ENCODE measurements at places on chromosomes 12 and 14.

DNA sequence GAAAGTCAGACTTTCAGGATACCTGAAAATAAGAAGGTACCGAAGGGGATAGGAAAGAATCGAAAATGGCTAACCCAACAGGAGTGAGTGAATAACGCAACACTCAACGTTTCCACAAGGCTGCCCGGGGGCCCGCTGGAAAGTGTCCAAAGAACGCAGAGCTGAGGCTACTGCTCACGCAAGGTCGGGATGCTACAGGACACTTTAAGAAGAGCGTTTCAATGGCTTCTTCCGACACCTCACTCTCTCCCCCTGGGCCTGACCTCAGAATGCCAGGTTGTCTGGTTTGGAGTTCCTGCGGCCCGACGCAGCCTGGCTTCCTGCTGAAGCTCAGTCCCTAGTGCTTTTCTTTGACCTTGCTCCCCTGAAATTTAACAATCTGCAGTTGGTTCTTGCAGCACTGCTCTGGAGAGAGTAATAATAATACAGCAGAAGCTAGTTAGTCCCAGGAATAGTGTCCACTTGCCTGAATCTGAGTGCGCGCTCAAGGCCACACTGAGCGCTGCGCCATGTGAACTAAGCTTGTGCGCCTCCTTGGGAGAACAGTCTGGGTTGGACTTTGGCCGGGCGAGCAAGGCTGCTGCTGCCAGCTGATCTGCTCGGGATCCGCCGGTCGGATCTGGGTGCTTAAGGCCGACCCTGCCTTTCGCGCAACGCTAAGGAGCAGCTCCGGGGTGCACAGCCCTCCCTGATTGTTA, 2.0 kb upstream of the ALX1 start:
- no peak for DNase-seq

- no peak for DNase-seq
Observed at GRCh38 chr14:73795466-73795865, 56.2 kb upstream of the PTGR2 start.

DNA sequence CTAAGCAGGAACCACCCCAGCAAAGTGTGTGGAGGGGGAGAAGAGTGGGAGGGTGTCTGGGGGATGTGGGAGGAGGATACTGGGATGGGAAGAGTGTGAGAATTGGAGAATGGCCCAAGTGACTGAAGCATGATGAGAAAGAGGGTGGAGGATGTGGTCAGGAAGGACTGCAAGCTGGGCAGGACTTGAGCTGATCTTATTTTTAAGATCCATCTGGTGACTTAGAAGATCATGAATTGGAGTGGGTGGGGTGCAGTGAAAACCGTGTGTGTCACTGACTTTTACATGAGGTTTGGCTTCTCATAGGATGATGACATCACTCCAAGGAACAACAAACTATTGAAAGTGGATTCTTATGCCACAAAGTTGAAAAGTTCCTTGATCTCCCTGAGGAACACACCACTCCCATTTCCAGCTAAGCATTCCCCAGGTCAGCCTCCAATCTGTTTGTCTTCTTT, 287.5 kb downstream of the GALC start:
- no peak for DNase-seq

GRCh38 chr14:64324461-64324860, 30.3 kb upstream of the ESR2 start:
- DNase-seq = no peak

GRCh38 chr14:101624536-101624935, 63.2 kb downstream of the DIO3 start:
- no peak for DNase-seq

- DNase-seq = no peak
Observed at GRCh38 chr14:101877766-101878165, 86.6 kb upstream of the DYNC1H1 start.

DNA sequence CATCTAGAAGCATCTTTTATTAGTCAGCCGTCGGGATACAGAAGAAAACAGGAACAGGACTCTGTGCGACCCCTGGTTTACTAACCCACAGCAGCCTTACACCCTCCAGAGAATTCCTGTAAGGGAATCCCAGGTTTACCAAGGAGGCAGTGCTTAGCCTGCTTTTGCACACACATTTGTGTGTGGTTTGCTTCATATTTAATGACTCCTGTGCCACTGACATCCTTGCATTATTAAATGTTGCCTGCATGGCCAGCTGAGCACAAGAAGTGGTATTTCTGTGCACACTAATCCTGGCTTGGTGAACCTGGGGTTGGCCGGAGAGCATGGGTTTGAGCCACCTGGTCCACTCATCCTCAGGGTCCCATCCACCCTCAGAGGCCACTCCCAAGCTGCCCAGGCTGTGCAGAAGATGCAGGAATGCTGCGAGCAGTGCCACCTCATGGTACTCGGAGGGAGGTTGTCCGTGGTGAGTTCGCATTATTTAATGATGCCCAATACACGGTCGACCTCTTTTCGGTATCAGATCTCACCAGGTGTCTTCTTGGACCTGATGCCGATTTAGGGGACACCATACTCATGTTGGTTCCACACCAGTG, 152.4 kb upstream of the RTL1 start:
- DNase-seq = no peak

- no peak for DNase-seq
Observed at GRCh38 chr12:229441-230191, 15.7 kb upstream of the SLC6A12 start.

DNA sequence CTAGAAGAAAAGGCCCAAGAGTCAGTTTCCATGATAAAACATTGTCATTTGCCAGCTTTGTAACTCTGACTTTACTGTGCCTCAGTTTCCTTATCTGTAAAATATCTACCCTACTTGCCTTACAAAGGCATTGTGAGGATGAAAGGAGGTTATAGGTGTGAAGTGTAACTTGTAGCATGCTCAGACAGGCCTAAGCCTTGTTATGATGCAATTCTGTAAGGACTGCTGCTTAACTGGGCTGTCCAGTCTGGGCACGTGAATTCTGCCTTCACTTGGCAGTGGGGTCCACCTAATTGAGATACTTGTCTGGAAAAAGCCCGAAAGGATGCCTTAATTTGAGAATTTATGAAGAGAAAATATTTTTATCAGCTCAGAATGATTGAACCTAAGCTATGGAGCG, 114.5 kb upstream of the DYRK2 start:
- no peak for DNase-seq

DNA sequence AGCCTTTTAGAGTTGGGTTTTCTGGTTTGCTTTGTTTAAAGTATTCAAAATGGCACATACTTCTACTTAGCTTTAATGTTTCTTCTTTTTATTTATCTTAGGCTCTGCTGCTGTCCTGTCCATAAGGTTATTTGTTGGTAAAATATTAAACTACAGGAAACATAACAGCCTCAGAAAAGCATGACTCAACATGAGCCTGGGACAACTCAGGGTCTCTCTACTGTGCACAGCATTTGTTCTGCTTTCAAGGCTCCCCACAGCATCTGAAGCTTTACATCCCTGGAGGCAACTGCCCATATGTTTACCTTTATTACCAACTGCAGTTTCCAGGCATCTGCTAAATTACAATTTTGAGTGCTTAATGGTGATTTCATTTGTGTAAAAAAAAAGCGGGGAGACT, 954.2 kb upstream of the FBXO33 start:
- no peak for DNase-seq

DNA sequence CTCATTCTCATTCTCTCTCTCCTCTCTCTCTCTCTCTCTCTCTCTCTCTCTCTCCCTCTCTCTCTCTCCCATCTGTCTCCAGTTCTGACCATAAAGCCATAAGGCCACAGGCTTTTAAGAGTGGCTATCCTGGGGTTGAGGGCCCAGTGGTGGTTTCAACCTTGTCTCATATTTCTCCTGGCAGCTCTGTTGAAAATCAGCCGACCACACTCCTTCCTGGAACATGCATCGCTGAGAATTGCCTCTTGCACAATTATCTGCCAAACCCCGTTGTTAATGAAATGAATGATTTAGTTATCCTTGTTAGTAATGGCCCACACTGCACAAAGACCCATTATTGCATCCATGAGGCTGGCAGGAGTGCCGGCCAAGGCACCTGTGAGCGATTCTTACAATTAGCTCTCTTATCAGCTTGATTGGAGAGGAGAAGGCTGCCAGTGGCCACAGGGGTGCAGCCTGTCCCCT, 30.4 kb upstream of the KCNA5 start:
- DNase-seq = no peak

- DNase-seq = no peak
Observed at GRCh38 chr14:34189866-34190265, 239.0 kb upstream of the EGLN3 start.

DNA sequence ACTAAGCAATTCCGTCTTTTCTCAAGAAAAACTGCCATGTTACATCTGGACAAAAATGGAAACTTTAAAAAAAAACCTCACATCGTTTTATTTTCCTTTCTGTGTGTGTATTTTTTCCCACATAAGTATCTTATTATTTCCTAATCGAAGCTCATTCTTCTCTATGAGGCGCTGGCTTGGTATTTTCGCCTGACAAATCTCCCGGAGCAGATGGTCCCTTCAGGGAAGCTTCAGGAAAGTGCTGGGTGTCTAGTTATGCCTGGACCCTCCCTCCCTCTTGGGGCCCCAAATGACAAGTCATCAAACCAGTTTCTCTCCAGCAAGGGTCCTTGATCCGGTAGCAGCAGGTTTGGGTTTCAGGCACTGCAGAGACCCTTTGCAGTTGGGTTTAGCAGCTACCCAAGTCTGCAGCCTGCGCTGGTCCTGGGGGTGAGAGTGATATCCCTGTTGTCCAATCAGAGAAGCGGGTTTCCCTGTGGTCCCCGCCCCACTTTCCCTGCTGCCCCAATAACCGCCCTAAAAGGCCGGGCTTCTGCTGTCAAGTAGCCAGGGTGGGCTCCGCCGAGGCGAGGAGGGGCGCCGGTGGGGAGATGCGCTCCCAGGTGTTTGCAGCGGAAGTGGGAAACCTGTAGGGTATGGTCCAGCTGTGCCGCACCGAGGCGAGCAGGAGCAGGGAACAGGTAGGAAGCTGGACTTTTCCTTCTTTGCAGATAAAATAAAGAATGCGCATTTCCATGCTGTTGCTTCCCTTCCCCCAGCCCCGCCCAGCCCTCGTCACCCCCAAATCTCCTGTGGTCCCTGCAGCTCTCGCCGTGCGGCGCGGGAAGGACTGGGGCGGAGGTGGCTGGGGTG, at the start of gene CNTN1:
CNTN1 (plus strand) TSS at position 527 of the 852 bp plus-strand sequence.
- DNase-seq = peak; percentile 81

DNA sequence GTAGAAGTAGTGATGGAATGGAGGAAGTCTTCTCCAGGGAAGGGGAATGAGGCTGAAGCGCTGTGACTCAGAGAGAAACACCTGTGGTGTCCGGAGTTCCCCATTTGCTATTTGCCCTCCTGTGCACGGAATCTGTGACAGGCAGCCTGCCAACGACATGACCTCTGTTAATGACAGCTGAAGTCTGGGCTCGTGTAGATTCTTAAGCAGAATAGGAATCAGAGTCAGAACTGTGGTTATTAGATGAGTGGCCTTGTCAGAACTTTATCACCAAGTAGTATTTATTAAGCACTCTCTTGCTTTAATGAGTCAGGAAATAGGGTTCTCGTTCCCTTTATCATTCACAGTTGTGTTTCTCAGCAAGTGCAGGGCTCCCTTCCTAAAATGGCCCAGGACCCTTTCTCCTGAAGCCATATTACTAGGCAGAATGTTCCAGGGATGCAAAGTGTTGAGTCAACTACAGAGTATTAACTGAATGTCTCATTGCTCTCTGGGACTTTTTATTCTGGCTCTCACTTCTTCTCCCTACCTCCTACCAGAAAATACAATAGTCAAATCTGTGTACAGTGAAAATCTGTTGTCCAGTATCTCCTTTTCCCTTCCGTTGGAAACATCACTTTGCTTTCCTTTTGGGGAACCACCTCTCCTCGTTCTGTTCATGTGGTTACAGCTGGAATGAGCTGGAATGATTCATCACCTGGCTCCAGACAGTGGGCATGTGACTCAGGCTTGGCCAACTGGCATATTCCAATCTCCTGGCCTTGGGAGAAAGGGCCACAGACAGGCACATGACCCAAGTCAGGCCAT, 77.8 kb upstream of the MAX start:
- no peak for DNase-seq

- DNase-seq = no peak
Observed at GRCh38 chr14:101301011-101301410, 260.3 kb upstream of the DIO3 start.

DNA sequence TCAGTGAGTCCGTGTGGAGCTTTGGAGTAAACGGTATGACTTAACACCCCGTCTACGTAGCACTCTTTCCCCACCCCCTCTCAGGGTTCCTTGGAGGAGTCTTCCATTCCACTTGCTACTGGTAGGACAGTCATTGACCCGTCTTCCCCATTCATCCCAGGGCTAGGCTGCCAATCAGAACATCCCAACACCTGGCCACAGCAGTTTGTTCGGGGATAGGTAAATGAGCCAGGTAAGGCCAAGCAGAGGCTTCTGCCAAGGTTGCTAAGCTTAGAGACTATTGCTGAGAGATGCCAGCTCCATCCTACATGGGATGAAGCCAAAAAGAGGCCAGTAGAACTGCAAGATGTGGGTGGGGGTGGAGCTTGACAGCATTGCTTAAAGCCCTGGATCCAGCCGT, 130.8 kb downstream of the BCL11B start:
- DNase-seq = no peak

DNA sequence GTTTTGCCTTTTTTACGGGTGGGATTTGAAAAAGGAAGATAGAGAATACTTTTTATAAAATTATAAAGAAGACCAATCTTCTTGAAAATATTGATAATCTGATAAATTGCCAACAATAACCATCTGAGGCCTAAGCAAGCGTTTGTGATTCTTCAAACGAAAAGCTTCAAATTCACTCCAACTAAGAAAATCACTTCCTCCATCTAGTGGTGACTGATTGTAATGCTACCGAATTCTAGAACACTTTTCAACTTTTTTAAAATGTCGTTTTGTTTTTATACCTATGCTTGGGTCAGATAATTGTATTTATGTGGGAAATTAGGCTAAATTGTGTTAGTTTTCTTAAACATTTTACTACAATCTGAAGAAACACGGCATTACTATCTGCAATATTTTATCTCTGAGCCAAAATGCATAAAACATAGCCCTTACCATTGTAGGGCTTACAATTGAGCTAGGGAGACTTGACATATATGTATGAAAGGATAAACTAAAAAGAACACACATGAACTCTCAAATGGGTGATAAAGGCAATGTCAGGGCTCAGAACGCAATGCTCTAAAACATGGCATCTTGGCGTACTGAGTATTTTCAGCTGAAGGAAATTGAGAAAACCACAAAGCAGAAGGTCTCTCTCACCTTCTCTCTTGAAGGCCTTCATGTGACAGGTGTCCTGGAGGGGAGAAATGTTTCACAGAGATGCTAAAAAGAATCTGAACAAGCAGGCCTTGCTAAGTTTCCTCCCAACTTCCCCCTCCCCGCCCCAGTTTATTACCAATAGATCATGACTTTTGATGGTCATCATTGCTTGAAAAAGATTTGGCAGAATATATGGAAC, 36.8 kb upstream of the G2E3 start:
- DNase-seq = no peak

- peak; percentile 89 for DNase-seq
Observed at GRCh38 chr12:120725659-120726509, at the start of gene ACADS. TSS of gene ACADS (plus strand) at chr12:120725826. CDS start at chr12:120725886, 60 bp downstream.

- DNase-seq = no peak
Observed at GRCh38 chr12:3398196-3398789, 92.7 kb upstream of the PRMT8 start.

DNA sequence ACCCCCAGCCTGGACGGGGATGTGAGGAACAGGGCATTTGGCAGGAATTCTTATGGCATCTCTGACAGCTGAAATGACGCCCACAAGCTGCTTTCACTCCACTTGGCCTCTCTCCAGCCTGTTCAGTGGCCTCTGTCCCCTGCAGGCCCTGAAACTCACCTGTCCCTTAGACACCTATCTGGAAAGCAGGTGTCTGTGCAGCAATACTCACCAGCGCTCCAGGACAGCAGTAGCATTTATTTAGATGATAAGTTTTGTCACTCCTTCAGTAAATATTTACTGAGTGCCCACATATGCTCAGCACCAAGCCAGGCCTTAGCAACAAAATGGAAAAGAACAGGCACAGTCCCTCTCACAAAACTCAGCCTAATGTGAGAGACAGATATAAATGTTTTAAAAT, 311.1 kb upstream of the FKBP4 start:
- no peak for DNase-seq
